SK-N-SH (cell line): ENCODE measurements at places on chromosomes 2 and 18.

DNA sequence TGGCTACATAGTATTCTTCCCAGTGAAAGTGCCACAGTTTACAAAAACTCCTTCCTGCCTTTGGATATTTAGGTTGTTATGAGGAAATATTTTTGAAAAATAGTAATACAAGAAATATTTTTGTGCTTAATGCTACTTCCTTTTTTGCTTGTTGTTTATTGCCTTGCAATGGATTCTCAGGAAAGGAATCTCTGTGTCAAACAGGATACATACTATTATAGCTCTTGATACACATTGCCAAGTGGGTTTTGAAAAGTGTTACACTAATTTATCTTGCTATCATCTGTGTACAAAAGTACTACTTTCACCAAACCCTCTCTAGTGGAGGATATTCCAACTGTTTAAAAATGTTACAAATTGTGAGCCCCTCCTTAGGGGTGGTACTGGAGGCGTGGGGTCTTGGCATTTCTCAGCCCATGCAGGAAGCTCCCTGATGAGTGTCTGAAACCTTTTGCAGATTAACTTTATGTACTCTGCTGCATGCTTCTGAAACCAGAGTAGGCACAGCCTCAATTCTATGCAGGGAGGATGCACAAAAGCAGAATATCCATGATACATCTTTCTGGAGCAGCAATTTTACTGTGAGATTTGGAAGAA is 54.5 kb downstream of the EVA1A start:
- no peak for DNase-seq

GRCh38 chr2:102487761-102488462 is 14.9 kb downstream of the SLC9A4 start:
- no peak for DNase-seq

DNA sequence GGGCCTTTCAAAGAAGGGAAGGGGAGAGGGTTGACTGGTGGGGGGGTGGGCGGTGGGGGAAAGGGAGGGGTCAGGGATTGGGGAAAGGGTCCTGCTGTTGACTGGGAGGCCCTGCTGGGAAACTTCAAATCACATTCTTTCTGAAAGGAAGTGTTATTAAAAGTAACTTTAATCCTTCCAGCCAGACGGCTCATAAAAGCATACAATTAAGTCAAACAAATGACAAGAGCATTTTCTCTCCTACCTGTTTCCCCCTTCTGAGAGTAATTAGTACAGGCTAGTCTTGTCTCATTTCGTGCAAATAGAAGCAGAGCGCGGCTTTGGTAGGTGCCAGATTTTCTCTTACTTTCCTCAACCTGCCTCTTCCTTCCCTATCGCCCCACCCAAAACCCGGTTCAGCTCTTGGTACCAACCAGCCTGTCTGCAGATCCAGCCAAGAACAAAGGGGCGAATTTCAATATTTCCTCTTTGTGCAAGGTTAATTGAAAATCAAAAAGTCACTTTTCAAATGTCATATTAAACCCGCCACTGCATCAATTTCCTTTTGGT is 2112.6 kb upstream of the PIK3C3 start:
- no peak for DNase-seq

GRCh38 chr2:178114462-178114861 is 2.2 kb downstream of the RBM45 start:
- no peak for DNase-seq

GRCh38 chr2:187774551-187775071 is 220.4 kb upstream of the TFPI start:
- DNase-seq: no peak

DNA sequence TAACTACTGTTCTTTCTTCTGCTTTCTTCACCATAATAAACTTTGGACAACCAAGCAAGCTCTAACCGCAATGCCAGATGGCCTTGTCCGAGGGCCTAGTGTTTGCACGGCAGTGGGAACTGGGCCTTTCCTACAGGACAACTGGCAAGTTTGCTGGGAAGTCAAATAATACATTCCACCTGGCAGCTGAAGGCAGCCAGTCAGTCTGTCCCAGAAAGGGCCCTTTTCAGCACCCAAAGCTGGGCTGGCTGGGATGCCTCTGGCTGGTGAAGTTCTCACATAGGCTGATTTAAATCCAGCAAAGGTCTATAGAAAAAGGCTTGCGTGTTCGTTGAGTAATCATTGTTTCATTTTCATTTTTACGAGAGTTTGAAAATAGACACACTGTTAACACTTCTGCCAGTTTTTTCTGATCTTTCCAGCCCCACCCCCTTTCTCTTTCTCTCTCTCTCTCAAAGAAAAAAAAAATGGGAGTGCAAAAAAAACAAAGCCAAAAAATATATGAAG is 110.0 kb upstream of the EPAS1 start:
- DNase-seq: no peak

DNA sequence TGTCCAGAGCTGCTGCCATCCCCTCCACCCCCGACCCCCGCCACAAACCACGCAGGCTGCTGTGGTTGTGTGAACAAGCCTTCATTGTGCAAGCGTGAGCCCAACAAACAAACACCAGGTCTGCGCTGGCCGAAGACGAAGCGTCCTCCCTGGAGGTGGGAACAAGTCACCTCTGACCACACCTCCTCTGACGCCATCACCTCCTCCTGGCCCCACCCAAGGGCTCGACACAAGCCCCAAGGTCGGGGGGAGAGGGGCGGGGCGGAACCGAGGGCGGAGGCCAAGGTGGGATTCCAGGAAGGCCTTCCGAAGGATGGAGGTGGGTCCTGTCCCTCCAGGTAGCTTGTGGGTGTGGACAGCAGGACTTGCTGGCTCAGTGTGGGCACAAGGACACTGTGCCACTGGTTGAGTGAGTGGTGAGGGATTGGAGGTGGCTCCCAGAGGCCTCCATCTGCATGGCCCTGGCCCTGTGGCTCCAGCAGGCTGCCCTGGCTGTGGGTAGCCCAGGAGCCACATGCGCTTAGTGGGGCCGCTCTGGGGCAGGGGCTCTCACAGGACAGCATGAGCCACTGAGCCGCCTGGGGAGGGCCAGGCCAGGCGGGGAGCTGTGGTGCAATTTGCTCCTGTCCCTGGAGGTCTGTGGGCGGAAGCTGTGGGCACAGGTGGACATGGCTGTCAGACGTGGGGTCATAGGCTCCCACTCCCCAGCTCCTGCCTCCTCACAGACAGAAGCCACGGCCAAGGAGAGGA is 7.4 kb upstream of the GPR17 start:
- DNase-seq: no peak
